Stimulated activated CD8-positive, alpha-beta memory T cell treated with anti-CD3 and anti-CD28 coated beads, Interleukin-4, amount 100 ng/mL, for 4 hours (primary cell): ENCODE measurements at places on chromosomes 5 and 9.

DNA sequence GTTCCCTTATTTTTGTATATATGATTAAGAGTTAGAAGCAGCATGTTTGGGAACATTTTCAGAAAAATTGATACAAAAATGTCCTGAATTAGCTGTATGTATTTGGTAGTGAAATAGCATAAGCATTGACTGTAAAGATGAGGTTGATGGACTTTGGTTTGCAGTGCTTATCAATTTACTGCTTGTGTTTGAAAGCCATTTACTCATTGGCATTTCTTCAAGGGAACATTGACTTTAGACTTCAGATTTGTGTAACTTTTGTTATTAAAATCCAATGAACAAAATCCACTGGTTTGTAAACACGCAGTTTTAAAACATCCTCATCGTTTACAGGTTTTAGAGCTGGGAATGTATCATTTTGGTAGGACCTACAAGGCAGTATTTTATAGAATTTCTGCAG is 61.3 kb downstream of the KDM4C start:
- DNase-seq = no peak

GRCh38 chr9:37262410-37262809 is 142.0 kb downstream of the ZCCHC7 start:
- no peak for DNase-seq

GRCh38 chr5:152534641-152535040 is 129.6 kb upstream of the NMUR2 start:
- no peak for DNase-seq

DNA sequence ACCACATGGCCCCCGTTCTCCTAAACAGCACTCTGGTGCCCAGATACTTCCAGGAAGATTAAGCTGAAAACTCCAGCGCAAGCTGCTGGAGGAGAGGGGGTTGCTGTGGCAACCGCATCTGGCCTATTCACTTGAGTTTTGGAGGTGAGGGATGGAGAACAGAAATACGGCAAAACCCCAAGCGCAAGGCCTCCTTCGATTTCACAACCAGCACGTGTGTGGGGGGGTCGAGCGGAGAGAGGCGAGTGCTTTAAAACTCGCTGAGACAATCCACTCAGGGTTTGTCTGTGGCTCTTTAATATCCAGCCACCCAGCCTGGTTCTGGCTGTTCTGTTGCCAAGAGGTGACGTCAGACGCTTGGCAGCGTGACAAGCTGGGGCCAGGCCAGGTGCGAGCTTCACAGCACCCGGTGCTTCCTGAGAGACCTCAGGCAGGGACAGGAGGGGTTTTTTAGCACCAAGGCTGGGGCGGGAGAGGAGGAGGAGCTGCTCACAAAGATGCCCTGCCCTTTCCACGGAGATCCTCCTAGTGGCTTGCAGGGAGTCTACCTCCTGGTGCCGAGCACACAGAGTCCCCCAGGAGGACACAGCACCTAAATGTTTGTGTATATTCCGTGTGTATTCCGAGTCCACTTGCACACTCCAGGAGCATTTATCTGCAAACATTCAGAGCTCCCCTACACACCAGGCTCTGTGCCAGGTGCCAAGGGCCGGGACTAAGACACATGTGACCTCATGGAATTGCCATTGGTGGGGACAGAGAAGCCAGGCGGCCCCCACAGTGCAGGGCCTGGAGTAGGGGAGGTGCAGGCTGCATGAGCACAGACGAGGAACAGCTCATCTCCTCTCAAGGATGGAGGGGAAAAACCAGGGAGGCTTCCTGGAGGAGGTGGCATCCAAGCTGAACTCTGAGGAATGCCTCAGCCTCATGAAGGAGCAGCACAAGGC is 194.6 kb downstream of the OLFM1 start:
- DNase-seq = no peak

- no peak for DNase-seq
These were observed 276.7 kb downstream of the AUH start for GRCh38 chr9:91084896-91085516.

- DNase-seq = no peak
These were observed 70.5 kb downstream of the PIK3R1 start for GRCh38 chr5:68285851-68286611.

DNA sequence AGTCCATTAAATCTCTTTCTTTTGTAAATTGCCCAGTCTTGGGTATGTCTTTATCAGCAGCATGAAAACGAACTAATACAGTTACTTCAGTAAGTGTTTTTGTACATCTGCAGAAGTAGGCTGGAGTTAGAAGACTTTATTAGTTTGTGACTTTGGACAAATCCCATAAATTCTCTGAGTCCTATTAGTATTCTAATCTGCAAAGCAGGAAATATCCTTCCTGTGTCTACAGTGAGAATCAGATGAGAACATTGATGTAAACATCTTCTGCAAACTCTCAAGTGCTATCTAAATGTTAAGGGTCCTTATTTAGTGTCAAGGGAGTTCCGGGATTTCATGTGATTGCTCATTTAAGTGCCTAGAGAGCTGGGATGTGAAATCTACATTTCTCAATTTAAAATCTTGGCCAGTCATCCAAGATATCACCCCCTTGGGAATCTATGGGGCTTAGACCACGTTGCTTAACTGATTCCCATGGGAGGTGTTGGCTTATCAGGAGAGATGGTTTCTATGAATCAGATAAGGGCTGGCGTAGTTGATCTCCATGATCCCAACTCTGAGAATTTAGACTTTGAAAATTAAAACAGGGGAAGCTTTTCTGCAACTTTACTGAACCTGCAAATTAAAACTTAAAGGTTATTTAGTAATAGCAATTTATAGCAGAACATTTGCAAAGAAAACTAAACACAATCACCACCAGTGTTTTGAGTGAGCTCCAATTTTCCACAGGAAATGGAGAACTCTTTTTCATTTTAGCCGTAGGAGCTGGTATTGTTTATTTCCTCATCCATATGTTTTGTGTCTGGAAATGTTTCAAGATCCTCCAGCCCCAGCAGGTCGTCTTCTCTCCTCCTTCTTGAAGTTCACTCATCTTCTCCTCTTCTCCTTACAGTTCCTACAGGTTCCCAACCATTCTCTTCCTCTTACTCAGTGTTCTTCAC is 241.6 kb upstream of the CD180 start:
- no peak for DNase-seq
